ENCODE measurements at places on chromosomes 4 and X.
A peak's percentile ranks its signal among the peaks of the same experiment; 100 is the strongest.

DNA sequence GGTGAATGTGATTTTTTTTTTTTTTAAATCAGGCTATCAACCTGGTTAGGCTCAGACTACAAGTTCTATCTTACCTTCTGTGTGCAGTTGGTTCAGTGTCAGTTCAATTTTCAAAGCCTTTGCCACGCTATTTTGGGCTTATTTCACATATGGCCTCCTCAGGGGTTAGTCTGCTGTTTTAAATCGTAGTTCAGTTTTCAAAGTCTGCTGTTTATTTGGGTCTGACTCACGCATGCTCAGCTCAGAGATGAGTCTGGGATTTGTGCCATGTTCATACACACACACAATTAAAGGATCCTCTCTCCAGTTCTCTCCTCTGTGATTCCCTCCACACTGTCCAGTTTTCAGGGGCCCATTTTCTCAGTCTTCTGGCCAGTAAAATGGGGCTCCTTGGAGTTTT lies 32.3 kb upstream of the ZFX start:
- peak; percentile 47 for DNase-seq

DNA sequence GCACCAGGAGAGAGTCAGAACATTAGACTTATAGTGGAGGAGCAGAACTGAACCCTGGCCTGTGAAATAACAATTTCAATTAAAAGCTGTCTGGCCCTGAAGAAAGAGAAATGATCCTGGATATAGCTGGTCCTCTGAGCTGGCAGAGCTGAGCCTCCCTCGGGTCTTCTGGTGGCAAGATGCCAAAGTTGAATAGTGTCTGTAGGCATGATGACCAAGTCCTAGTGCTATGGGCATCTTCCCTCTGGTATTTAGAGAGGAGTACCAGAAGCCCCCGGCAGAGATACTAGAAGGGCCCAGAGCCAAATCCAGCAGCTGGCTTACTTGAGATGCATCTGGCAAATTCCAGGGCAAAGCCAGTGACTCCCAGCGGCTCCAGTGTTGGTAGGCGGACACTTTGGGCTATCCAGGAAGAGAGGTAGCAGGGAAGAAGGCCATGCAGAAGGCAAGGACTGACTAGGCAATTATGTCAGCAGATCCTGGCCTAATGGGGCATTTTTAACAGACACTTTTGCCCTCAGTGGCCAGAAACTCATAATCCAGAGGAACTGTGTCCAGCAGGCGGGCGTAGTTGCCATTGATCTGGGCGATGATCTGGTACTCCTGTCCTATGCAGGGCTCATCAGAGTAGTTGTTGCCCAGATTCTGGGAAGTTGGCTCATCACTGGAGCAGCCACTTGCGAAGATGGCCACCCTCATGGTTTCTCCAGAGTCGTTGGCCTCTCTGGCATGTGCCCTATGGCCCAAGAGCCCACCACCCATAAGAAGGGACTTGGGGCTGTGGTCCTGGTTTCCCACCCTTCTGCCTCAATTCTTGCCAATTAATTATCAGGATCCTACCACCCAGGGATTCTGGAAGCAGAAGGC lies 17.9 kb downstream of the VSIG4 start:
- DNase-seq: no peak

DNA sequence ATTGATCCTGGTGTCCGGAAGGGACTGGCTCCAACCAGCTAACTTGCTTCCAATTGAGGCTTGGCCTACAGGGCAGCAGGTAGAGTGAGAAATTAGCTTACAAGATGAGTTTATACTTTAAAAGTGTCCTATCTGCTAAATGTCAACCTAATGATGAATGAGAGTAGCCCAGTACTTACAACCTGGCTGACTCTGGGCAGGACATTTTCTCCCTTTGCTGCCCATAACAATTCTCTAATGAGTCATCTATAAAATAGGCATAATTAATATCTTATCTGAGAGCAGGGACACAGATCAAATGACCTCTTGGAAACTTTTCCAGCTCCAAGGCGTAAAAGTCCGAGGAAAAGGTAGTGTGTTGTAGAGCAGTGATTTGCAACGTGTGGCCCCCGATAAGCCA lies 398.4 kb upstream of the BOD1L1 start:
- DNase-seq: no peak

DNA sequence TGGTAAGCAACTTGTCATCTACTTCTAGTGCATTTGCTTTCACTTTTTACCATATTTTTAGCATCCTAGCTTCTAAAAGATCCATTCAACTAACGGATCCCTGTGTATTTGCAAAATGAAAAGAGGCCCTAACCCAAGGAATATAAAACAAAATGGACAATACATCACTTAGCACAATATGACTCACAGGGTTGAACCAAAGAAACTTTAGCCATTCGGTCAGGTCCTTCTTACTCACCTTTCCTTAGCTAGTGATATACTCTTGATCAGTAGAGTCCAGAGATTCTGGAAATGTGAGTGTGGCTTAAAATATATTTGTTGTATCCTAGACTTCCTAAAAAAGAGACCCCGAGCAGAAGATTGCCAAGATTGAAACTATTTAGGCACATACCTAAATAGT lies 19.5 kb downstream of the TMPRSS11E start:
- DNase-seq: no peak

DNA sequence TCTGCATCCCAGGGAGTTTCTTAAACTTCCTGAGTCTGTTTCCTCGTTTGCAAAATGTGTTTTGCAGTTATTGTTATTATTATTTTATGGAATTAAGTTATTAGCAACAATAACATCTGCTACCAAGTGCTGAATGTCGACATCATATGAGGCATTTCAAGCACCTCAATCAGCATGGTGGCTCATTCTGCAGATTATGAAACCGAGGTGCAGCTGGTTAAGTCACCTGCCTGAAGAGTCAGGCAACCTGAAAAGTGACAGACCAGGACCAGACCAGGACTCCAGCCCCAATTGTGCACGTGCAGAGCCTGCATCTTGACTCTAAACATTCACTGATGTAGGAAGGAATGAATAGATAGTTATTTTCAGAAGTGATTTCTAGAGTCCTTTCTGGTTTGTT lies 99.8 kb downstream of the AFAP1 start:
- no peak for DNase-seq

DNA sequence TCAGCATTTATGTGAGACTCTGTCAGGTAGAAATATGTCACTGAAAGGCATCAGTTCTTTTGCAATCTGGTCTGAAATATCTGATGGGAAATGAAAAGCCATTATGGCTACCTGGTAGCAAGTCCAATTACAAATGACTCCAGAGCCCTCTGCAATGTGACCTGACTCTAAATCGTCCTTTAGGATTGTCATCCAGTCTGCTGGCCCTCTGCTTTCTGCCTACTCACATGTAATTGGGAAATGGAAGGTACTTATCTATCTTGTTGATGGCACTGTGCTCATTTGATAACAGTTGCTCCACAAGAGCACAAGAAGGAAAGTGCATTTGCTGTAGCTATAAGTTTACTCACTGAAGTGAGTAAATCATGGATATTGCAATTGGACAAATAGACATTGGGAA lies 799.8 kb downstream of the RAPGEF2 start:
- DNase-seq: no peak

GRCh38 chr4:109432696-109433095 lies 919 bp upstream of the SEC24B start:
- DNase-seq: no peak

DNA sequence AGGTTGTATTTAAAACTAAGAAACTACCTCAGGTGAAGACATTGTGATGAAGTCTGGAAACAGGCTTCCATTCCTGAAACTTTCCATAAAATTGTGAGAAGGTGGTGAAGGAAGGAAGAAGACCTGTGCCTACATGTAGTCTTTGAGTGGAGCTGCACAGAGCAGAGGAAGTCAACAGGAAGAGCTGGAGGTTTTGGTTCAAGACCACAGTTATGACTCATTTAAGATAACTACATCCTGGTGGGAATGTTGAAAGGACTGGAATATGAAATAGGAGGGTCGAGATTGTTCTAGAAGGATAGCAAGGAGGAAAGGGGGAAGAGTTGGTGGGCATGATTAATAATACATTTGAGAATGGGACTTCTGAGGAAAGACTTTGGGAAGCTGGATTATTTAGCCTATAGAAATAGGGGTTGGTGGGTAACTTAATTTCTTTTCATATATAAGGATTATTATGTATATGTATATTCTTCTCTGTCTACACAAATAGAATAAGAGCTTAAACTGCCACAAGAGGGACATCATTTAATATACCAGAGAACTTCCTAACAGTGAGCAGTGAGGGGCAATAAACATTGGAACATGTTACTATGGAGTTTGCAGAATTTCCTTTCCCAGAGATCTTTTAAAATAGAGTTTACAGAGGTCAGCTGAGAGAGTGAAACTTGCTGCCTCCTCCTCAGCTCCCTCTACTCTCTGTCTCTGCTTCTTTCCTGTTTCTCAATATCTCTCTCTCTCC lies 23.5 kb downstream of the AWAT2 start:
- DNase-seq: no peak

GRCh38 chrX:139762400-139763183 lies 54.6 kb upstream of the MCF2 start:
- DNase-seq: no peak

GRCh38 chrX:31154946-31155345 lies 83.1 kb upstream of the FTHL17 start:
- DNase-seq: no peak

DNA sequence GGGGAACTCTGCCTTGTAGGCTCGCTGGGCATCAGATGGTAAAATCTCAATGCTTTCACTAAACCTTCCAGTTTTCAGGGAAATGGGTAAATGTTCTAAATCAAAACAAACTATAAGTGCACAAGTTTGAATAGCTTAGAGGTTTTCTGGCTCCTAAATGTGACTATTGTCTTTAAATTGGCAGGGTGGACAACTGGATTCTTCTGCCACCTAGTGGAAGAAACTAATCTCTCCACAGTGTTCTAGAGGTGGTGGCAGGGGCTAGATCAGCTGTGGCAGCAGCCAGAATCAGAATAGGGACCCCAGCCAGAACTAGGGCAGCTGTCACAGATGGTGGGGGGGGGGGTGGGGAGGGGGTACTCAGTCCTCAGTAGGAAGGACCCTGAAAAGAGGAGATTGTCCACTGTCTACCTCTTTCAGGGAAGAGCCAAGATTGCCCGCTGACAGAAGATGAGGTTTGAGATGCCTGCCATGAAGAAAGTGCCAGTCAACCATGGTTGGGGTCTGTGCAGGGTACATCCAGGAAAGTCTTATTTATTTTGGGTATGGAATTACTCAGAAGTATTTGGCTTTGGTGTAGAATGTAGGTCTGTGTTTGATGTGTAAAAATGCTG lies 201.4 kb downstream of the CCNG2 start:
- DNase-seq: no peak

GRCh38 chr4:175947117-175947722 lies 118.4 kb upstream of the WDR17 start:
- DNase-seq: no peak

DNA sequence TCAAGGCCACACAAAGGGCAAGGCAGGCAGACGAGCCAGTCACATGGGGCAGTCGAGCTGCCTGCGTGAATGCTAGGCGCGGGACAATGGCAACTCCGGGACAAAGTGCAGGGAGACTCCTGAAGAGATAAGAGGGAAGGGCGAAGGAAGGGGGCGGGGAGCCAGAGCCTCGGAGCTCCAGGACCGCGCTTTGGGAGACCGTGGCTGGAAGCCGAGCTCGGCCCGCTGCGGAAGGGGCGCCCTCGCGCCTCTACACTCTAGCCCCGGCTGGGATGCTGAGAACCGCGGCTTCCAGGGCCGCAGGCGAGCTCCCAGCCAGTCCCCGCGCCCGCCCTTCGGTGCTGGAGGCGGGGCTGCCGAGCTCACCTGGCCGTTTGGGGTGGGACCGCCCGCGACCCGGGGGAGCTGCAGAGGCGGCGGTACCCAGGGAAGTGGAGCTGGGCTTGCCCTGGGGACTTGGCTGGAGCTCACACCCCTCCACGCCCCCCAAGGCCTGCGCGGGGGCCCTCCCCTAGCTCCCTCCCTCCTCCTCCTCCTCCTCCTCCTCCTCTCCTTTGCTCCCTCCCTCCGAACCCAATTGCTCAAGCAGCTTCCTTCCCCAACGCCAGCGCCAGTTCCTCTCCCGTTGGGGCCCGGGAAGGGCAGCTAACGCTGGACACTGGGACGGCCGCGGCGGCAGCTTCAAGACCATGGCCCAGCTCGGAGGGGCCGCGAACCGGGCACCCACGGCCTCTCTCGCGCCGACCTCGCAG lies at the start of gene SOWAHD:
TSS of gene SOWAHD (plus strand) at position 610 of the 752 bp plus-strand sequence. CDS start at position 690, 80 bp downstream.
- peak; percentile 45 for DNase-seq

DNA sequence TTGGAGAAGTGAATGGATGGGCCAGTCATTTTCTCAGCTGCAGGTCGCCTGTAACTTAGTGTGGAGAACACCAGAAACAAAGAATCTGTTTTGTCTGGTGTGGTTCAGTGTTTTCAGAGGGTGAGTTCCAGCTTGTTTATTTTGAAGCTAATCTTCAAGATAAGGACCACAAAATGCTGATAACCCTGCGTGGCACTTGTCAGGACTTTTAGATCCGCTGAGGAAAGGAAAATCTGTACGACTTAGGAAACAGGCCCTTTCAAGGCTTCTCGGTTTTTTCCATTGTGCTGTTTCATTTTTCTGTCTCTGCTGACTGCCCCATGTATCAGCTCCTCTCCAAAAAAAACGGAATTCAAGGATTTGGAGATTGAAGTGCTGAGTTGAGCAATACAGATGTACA lies 8.7 kb upstream of the ANAPC4 start:
- no peak for DNase-seq

GRCh38 chr4:65407483-65407882 lies 262.8 kb downstream of the EPHA5 start:
- DNase-seq: no peak

DNA sequence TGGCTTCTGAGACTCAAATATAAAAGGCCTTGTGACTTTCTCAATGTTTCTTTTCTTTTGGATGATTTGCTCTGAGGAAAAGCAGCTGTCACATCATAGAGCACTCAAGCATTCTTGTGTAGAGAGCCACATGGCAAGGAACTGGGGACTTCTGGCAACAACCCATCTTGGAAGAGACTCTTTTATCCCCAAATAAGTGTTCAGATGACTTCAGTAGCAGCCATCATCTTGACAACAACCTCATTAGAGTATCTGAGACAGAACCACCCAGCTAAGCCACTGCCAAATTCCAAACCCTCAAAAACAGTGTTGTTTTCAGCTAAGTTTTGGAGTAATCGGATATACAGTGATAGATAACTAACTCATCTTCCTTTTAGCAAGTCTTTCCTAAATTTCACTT lies 1431.7 kb upstream of the IGFBP7 start:
- DNase-seq: no peak

DNA sequence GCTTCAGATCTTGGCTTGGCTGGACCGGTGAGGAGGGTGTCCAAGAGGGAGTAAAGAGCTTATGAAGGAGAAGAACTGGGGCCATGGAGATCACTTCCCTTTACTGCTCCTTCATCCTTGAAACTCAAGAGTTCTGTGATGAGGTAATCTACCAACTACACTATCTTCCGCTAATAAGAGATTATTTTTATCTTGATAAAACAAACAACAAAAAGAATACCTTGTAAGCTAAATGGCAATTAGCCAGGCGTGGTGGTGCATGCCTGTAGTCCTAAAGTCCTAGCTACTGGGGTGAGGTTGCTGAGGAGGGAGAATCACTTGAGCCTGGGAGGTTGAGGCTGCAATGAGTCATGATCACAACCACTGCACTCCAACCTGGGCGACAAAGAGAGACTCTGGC lies 47.4 kb downstream of the HAUS3 start:
- no peak for DNase-seq
